ENCODE measurements at places on chromosomes 4 and X. TPM values are rescaled to one million over a fixed set of nuclear protein-coding genes. Genes with fewer than 3 reads are reported as not detected.

The POU4F2 gene
- total RNA-seq = not detected

The PCDH10 gene
- total RNA-seq = not detected

The SPIN3 gene
- 8.0 TPM for total RNA-seq

The PITX2 gene
- not detected for total RNA-seq

The PPEF2 gene
- total RNA-seq = 0.40 TPM

The IL13RA1 gene
- 1.9 TPM for total RNA-seq

DNA sequence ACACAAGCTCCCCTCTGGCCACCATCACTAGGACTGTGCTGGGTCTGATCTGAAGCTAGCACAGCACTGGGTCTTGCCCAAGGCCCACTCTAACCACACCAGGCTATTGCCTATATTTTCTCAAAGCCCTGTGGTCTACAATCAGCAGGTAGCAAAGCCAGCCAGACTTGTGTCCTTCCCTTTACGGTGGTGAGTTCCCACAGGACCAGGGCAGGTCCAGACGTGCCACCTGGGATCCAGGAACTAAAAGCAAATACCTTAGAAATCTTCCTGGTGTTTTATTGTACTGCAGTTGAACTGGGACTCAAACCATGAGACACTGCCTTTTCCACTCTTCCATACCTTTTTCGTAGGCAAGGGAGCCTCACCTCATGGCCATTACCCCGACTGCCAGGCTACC, 9.0 kb upstream of the MAGEC2 start:
- H3K4me1 ChIP-seq = no peaks in the 10 kb centered on the region
- no peaks in the 10 kb centered on the region for H3K36me3 ChIP-seq
- no peak overlapping the region for H3K4me3 ChIP-seq
- no peak for DNase-seq

- peak overlapping the region; percentile 95 for H3K27ac ChIP-seq
- peaks cover 52% of the 10 kb centered on the region for H3K4me1 ChIP-seq
Observed at GRCh38 chr4:39044956-39045826, 13.0 kb upstream of the TMEM156 start.

GRCh38 chr4:26020083-26020668, 106.2 kb downstream of the SMIM20 start:
- peaks cover 14% of the 10 kb centered on the region for H3K27me3 ChIP-seq
- peak; percentile 66 for DNase-seq
- H3K36me3 ChIP-seq = no peaks in the 10 kb centered on the region
- peaks cover 20% of the 10 kb centered on the region for H3K4me1 ChIP-seq
- H3K4me3 ChIP-seq = peak overlapping the region; percentile 35

DNA sequence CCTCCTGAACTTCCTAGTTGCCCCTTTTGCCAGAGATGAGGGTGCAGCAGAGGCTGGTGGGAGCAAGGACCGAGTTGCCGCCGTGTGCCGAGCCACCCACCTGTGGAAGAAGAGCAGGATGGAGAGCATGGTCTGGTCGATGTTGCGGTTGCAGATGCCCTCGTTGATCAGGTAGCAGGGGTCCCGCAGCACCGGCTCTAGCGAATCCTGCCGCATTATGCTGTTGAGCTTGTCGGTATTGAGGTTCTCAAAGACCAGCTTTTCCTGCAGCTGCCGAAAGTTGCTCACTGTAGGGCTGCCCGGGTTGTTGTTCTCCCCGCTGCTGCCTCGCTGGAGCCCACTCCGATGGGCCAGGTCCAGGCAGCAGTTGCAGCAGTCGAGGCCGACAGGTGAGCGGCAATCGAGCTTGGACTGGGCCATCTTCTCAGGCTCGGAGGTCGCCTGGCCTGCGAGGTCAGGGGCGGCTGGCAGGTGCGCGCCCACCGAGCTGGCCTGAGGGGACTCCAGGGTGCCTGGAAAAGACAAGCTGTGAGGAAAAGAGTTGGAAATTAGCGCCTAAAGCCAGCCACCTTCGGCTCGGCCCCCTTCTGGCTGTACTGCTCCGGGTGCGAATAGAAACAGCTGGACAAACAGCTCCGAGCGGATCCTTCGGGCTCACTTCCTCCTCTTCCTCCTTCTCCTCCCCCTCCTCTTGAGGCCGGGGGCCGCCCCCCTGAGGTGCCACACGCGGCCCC, 420 bp downstream of the TSC22D3 start:
- H3K4me1 ChIP-seq = peaks cover 7% of the 10 kb centered on the region
- H3K36me3 ChIP-seq = no peaks in the 10 kb centered on the region
- no peaks in the 10 kb centered on the region for H3K27me3 ChIP-seq
- H3K4me3 ChIP-seq = peak overlapping the region; percentile 86
- no peak for DNase-seq
- no peak overlapping the region for H3K27ac ChIP-seq

- no peaks in the 10 kb centered on the region for H3K27me3 ChIP-seq
- H3K36me3 ChIP-seq = no peaks in the 10 kb centered on the region
- DNase-seq = no peak
- no peaks in the 10 kb centered on the region for H3K4me1 ChIP-seq
Observed at GRCh38 chr4:63556332-63556731, 852.9 kb downstream of the TECRL start.

- no peak for DNase-seq
- H3K36me3 ChIP-seq = no peaks in the 10 kb centered on the region
- H3K4me3 ChIP-seq = no peak overlapping the region
- no peaks in the 10 kb centered on the region for H3K27me3 ChIP-seq
- no peak overlapping the region for H3K27ac ChIP-seq
Observed at GRCh38 chr4:125266901-125267604, 47.7 kb upstream of the FAT4 start.

DNA sequence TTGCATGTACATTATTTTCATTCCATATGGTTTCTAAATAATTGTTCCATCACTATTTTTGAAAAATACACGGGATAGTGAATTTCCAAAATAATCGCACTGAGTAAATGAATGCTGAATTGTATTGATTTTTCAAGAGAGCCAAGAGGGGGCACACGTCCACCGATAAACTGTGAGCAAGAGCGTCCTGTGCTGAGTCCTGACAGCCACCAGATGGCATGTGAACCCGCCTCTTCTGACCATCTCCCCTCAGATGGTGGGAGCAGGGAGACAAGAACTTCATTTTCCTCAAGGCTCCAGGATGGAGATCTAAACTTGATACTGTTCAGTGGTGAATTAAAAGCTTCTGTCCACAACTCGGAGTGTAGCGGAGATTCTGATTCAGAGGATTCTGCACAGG, 30.6 kb upstream of the IL9R start:
- H3K27me3 ChIP-seq = peaks cover 25% of the 10 kb centered on the region
- no peak overlapping the region for H3K4me3 ChIP-seq
- peak; percentile 45 for DNase-seq
- H3K36me3 ChIP-seq = peaks cover 7% of the 10 kb centered on the region

- H3K36me3 ChIP-seq = no peaks in the 10 kb centered on the region
- no peak overlapping the region for H3K27ac ChIP-seq
- H3K27me3 ChIP-seq = peaks cover 37% of the 10 kb centered on the region
- no peak for DNase-seq
- no peak overlapping the region for H3K4me3 ChIP-seq
- peaks cover 12% of the 10 kb centered on the region for H3K4me1 ChIP-seq
Observed at GRCh38 chr4:40857956-40858355, 108.2 kb downstream of the NSUN7 start.

DNA sequence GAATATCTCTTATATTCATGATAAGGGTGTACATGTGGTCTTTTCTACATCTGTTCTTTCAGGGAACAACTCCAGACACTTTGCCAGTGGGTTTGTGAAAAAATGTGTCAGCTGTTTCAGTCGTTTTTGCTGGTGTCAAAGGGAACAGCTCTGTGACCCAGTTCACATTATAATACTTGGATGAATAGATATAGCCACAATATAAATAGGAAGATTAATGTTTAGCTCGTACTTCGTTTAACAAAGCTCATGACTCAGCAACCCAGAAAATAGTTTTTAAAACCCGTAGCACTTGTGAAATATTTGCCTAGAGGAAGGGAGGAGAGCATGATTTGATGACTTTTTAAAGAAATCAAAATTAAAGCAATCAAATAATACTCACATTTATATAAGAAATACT, 7.9 kb downstream of the LIAS start:
- H3K4me3 ChIP-seq = no peak overlapping the region
- peaks cover 29% of the 10 kb centered on the region for H3K36me3 ChIP-seq
- peaks cover 9% of the 10 kb centered on the region for H3K4me1 ChIP-seq
- DNase-seq = no peak

DNA sequence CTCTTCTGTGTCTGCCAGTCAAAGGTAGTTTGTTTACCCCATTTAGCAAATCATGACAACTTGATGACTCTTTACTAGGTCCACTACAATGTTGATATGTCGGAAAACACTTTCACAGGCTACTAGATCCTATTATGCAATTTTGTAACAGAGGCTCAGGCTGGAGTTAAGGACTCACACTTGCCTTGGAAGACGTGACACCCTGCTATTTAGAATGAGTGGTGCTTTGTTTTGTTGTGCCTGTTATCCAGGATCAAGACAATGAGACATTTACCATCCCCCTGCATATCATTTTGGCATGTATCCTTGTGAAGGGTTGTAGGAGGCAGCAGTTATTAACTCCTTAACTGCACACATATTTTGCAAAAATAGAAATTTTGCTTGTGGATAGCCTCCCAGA, 263.7 kb downstream of the IL1RAPL1 start:
- no peak overlapping the region for H3K4me3 ChIP-seq
- H3K27me3 ChIP-seq = no peaks in the 10 kb centered on the region
- no peaks in the 10 kb centered on the region for H3K36me3 ChIP-seq
- no peaks in the 10 kb centered on the region for H3K4me1 ChIP-seq
- no peak overlapping the region for H3K27ac ChIP-seq

DNA sequence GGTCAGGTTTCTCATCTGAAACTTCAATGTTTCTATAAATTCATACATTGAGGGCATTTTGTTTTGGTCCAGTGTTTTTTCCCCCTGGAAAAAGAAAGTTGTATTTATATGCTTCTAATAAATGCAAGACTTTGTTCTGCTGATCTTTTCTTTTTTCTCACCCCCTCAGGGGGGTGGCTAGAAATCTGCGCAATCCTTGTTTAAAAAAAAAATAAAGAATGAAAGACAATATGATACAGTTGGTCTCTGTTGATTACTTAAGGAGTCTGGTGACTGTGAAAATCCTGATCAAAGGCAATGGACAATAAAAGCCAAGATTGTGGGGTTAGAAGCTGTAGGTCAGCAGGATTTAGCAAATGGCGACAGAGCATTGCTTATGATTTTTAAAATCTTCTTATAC, 180.5 kb downstream of the KIT start:
- H3K27ac ChIP-seq = no peak overlapping the region
- DNase-seq = no peak
- H3K4me3 ChIP-seq = no peak overlapping the region
- no peaks in the 10 kb centered on the region for H3K27me3 ChIP-seq
- peaks cover 1% of the 10 kb centered on the region for H3K4me1 ChIP-seq
- H3K36me3 ChIP-seq = no peaks in the 10 kb centered on the region

DNA sequence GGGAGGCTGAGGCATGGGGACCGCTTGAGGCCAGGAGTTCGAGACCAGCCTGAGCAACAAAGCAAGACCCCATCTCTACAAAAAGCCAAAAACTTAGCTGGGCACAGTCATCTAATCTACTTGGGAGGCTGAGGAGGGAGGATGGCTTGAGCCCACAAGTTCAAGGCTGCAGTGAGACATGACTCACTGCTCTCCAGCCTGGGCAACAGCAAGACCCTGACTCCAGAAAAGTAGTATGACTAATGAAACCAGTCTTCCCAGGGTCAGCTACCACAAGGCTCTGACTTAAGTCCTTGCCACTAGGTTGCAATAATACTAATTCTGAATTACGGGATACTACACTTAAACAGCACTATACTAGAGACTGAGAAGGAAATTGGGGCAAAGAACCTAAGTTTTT, 33.1 kb downstream of the ERVMER34-1 start:
- peaks cover 50% of the 10 kb centered on the region for H3K36me3 ChIP-seq
- peak overlapping the region; percentile 63 for H3K27ac ChIP-seq
- H3K27me3 ChIP-seq = no peaks in the 10 kb centered on the region
- H3K4me1 ChIP-seq = peaks cover 48% of the 10 kb centered on the region

GRCh38 chrX:71183341-71183740, 38.7 kb downstream of the NLGN3 start:
- no peak for DNase-seq
- H3K36me3 ChIP-seq = peaks cover 3% of the 10 kb centered on the region
- no peaks in the 10 kb centered on the region for H3K27me3 ChIP-seq
- no peak overlapping the region for H3K27ac ChIP-seq
- no peak overlapping the region for H3K4me3 ChIP-seq

- no peak overlapping the region for H3K4me3 ChIP-seq
- no peak overlapping the region for H3K27ac ChIP-seq
- no peaks in the 10 kb centered on the region for H3K4me1 ChIP-seq
Observed at GRCh38 chr4:79043138-79043537, 103.9 kb upstream of the PAQR3 start.

DNA sequence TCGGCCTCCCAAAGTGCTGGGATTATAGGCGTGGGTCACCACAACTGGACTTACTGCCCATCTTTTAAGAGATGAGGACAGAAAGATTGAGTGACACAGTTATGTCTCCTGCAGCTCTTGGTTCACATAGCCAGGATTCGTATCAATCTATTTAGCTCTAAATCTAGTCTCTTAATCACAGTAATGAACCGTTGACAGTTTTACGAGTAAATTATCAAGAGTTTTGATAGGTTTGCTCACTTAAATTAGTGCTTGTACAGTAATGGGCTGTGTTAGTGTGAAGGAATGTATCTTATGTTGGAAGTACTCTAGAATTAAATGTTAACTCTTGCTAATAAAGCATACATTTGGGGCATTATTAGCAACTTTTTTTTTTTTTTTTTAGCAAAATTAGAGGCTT, 105.7 kb downstream of the PTTG2 start:
- no peak for DNase-seq
- no peak overlapping the region for H3K4me3 ChIP-seq
- H3K27me3 ChIP-seq = no peaks in the 10 kb centered on the region
- H3K36me3 ChIP-seq = peaks cover 8% of the 10 kb centered on the region
- no peak overlapping the region for H3K27ac ChIP-seq

- DNase-seq = peak; percentile 60
- no peak overlapping the region for H3K4me3 ChIP-seq
- H3K27me3 ChIP-seq = no peaks in the 10 kb centered on the region
- H3K36me3 ChIP-seq = peaks cover 80% of the 10 kb centered on the region
- peak overlapping the region; percentile 10 for H3K27ac ChIP-seq
Observed at GRCh38 chrX:2627272-2627867, 63.7 kb upstream of the CD99 start.

- H3K36me3 ChIP-seq = no peaks in the 10 kb centered on the region
- H3K4me1 ChIP-seq = peaks cover 23% of the 10 kb centered on the region
- no peak for DNase-seq
- peak overlapping the region; percentile 84 for H3K4me3 ChIP-seq
- no peaks in the 10 kb centered on the region for H3K27me3 ChIP-seq
- no peak overlapping the region for H3K27ac ChIP-seq
Observed at GRCh38 chrX:106613277-106613676, 1.5 kb downstream of the RADX start.

DNA sequence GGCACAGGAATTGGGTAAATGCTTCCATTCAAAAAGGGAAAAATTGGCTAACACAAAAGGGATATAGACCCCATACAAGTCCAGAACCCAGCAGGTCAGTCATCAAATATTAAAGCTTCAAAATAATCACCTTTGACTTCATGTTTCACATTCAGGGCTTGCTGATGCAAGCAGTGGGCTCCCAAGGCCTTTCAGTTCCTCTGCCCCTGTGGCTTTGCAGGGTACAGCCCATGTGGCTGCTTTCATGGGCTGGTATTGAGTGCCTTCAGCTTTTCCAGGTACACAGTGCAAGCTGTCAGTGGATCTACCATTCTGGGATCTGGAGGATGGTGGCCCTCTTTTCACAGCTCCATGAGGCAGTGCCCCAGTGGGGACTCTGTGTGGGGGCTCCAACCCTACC, 253.0 kb downstream of the TECRL start:
- no peaks in the 10 kb centered on the region for H3K4me1 ChIP-seq
- H3K27ac ChIP-seq = no peak overlapping the region
- H3K27me3 ChIP-seq = no peaks in the 10 kb centered on the region
- DNase-seq = no peak

- no peak for DNase-seq
- no peaks in the 10 kb centered on the region for H3K27me3 ChIP-seq
- H3K27ac ChIP-seq = no peak overlapping the region
- H3K4me3 ChIP-seq = no peak overlapping the region
Observed at GRCh38 chr4:153064571-153064970, 128.4 kb downstream of the FHDC1 start.

Measured in activated CD4-positive, alpha-beta memory T cell treated with anti-CD3 and anti-CD28 coated beads for 36 hours (primary cell).